ENCODE measurements at places on chromosomes 5 and 9.

DNA sequence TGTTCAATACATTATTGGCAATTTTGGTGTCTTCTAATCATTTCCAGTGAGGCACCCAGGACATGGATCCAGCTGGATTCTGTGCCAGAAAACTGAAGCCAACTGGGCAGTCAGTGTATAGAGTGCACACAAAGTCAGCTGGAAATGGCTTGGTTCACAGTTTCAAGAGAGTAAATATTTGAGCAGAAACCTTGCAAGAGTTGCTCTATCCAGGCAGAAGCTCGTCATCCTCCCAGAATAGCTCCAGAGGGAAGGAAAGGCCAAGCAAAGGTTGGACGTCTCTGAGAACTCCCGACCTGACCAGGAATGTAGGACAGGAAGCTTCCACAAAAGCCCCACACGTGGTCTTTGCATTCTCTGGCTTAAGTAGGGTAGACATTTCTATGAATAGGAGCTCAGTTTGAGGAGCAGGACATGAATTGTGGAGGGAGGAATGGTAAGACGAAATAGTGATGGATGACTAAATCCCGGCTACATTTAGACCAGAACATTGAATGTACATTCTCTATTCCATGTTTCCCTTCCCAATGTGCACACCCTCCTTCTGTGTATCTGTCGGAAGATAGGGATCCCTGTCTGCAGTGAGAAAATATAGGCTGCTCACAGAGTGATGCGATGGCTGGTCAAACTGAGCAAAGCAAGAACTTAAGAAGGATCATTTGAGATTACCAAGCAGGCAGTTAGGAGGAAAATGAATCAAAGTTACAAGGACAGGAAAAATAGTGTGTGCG is 72.7 kb upstream of the FCN2 start:
- no peak for DNase-seq

DNA sequence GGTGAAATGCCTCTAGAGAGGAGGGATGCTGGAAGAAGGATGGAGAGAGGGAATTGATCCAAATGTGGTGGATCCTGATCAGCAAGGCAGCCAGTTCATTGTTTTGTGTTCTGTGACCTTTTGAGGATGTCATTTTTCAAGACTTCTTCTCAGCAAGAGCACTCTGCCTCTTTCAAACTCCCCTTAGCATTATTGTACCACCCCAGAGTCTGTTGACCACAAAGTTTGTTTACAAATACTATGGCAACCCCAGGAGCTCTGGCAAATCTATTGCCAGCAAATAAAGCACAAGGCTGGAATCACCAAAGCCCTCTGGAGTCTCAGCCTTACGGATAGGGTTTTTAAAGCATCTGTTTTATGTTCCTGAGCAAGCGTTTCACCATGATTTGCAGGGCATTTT is 76.2 kb upstream of the SLC1A3 start:
- DNase-seq = no peak

GRCh38 chr9:126548312-126548711 is 65.4 kb upstream of the LMX1B start:
- DNase-seq = no peak

DNA sequence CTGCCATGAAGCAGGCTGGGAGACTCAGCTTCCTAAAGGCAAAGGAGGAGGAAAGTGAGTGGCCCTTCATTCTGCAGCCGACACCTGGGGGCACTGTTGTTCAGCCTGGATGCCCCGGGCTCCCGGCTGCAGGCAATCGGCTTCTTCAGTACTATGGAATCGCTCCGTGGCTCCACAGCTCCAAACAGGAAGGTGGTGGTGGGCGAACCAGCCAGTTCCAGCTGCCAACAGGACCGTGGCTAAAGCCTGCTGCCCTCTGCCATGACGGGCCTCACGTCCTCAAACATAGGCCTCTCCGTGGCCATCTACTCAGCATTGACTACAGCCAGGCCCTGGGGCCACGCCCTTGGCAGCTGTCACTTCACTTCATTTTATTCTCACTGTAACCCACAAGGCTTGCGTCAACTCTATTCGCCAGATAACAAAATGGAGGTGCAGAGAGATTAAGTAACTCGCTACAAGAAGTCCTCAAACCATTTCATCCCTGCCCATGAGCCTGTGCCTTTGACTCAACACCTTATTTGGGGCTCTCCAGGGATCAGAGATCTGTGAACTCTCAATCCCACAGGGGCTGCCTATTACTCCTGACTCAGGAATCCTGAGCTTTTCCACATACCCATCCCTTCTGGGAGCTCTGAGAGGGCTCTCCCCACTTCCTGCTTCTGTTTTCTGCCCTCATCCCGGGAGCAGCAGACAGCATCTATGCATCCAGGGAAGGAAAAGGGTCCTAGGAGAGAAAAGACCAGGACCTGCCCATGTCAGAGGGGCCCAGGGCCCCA is 38.0 kb downstream of the PAX5 start:
- DNase-seq = peak; percentile 40

GRCh38 chr9:97487861-97488260 is 13.6 kb upstream of the TMOD1 start:
- DNase-seq = no peak

DNA sequence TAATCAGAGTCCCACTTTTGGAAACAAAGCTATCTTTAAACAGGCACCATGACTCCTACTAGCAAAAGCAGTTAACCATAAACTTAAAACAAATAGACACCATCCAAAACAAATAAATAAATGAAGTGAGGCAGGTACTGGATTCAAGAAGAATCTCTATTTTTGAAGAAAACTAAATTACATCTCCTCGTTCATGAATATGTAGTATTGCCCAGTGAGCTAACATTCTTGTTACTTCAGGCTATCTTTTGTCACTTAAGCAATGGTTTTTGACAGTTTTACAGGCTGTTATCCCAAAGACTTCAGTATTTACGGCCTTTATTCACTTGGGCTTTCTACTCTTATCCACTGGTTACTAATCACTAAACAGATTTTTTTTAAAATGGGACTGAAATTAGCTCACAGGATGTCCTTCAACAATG is 242.5 kb downstream of the MLLT3 start:
- no peak for DNase-seq

DNA sequence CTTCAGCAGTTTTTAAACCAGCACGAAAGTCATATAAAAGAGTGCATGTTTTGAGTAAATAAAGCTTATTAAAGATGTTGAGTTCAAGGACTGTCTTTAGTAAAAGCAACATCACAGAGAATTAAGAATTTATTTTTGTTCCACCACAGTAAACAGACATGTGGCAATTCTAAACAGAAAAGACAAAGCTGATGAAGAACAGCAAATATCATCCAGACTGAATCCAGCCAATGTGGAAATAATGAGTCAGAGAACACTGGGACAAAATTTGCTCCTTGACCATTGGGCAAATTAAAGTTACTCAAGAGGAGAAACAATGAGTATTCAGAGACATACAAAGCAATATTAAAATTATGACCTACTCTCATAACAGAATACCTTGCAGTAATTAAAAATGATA is 28.8 kb downstream of the OR2K2 start:
- no peak for DNase-seq

DNA sequence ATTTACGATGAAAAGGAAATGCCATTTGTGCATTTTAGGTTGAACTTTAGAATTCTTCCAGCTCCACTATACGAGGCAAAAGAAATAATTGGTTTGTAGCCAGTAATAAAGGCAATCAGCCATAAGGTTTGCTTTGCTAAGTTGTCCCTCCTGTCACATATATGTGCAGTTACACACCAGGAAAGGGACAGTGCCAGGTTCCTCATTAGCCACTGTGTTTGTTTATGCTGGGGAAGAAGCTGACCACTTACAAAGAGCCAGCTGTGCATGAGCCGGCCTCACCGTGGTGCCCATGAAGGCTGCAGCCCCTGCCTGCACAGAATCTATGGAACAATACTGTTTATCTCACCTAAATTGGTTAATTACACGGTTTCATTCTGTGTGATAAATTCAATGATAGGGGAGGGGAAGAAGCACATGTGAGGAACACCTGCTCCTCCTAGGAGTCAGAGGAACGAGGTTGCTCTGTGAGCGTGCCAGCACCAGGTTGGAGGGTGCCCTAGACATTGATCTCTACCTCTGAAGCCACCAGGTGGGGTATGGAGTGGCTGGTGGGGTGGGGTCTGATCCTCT is 173.8 kb upstream of the DAP start:
- DNase-seq = no peak

GRCh38 chr5:176941951-176942350 is 42.8 kb upstream of the HK3 start:
- no peak for DNase-seq

- no peak for DNase-seq
These were observed 1043.5 kb downstream of the CDH12 start for GRCh38 chr5:21809611-21810010.
